ENCODE measurements at places on chromosomes 3 and 15.

DNA sequence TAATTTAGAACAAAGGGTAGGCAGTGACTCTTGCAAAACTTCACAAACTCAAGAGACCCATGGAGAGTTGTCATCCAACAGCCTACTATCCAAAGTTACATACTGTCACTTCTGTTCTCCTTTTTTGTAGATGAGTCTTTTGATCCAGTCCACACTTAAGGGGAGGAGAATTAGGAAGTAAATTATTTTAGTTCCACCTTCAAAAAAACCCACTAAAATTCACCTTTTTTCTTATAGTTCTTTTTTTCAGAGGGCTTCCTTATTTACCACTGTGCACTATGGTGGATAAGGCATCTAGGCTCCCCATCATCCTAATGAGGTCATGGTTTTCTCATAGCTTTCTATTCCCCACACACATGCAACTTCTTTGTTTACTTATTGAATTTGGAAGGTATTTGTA lies 8.6 kb upstream of the TCAIM start:
- DNase-seq: no peak

DNA sequence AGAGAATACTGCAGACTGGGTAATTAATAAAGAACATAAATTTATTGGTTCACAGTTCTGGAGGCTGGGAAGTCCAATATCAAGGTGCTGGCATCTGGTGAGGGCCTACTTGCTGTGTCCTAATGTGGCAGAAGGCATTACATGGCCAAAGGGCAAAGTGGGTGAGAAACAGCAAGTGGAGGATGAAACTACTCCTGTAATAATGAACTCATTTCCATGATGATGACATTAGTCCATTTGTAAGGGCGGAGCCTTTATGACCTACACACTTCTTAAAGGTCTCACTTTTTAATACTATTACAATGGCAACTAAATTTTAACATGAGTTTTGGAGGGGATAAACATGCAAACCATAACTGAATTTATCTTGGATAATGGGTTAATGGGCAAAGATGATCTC lies 139.6 kb upstream of the SGO1 start:
- no peak for DNase-seq

GRCh38 chr15:56099311-56099710 lies 105.9 kb upstream of the NEDD4 start:
- DNase-seq: no peak

DNA sequence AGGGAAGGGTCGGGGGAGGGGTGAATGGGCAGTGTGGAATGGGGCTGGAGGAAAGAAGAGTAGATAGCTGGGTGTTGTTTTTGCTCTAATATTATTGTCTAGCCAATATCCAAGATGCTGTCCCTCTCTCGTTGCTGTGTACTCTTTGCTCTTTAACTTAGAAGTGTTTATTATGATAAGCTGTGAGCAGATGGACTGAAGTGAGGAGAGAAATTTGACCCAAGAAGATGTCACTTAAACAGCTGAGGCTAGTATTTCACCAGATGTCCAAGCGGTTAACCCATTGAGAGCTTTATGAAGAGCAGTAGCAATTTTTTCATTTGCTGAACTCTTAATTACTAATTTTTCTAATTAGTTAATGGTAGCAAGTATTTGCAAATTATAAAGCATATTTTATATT lies 212.2 kb upstream of the TP63 start:
- no peak for DNase-seq

DNA sequence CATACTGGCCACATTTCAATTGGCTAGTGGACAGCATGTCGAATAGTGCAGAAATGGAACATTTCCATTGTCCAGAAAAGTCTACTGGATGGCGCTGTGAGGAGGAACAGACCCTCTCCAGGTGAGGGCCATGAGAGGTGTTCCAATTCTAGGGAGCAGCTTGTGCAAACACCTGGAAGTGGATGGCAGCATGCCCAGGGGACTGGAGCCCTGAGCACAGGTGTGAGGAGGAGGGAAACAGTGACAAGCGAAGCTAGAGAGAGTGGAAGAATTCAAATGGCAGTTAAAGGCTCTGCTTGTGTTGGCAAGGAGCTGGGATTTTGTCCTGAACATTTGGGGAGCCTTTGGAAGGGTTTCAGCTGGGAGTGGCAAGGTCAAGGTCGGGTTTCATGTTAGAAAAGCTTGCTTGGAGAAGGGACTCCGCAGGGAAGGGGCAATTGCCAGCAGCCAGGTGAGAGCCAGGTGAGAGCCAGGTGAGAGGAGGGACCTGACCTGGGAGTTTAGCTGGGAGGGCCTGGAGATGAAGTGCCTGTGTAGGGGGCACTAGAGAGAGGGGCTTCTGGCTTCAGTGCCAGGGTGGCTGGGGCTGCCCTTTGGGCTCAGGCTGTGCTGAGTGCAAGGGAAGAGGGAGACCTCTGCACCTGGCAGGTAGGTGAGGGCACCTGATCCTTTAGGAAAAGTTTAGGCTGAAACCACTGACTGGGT lies 93.8 kb downstream of the LINGO1 start:
- DNase-seq: no peak
